Activated CD4-positive, CD25-positive, alpha-beta regulatory T cell treated with anti-CD3 and anti-CD28 coated beads, Interleukin-2, amount 50 U/mL, for 24 hours (primary cell): ENCODE measurements at places on chromosomes 5 and 9.

- ATAC-seq = no peak
Measured at GRCh38 chr9:116152390-116152789, 1.2 kb upstream of the PAPPA start.

DNA sequence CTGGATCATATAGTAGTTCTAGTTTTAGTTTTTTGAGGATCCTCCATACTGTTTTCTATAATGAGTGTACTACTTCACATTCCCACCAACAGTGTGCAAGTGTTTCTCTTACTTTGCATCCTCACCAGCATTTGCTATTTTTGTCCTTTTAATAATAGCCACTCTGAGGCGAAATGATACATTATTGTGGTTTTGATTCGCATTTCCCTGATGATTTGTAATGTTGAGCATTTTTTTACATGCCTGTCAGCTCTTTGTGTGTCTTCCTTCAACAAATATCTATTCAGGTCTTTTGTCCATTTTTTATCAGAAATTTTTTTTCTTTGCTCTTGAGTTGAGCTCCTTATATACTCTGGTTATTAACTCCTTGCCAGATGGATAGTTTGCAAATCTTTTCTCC, 114.0 kb downstream of the ADAMTSL1 start:
- no peak for ATAC-seq

DNA sequence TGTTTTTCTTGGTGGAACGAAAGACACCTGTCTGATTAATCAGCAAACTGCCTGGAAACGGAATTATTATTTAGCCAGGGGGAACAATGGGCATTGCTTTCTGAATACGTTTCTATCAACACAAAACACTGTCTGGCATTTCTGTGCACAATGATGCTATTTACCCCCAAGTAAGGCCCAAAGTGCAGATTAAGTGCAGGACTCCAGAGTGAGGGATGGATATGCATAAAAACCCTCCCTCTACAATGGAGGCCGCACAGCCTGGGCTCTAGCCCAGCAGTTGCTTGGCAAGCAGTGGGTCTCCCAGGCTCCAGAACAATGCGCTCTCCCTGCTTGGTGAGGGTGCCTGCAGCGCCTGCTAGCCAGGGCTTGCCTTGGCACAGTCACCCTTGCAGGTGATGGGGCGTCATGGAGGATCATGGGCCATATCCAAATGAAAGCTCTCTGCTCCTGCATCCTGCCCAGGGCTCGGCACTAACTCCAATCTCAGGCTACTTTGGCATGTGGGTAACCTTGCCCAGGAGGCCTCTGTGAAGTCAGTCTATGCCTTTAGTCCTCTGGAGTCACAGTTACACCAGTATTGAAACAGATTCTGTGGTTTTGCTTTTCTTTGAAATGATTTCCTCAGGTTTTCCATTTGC, 11.5 kb upstream of the SPATA24 start:
- peak; percentile 66 for ATAC-seq

- ATAC-seq = no peak
Measured at GRCh38 chr5:89253666-89254352, 370.8 kb upstream of the MEF2C start.

- ATAC-seq = peak; percentile 60
Measured at GRCh38 chr5:157994906-157995519, 136.1 kb upstream of the CLINT1 start.

GRCh38 chr5:118486647-118487225, 501.6 kb downstream of the DTWD2 start:
- no peak for ATAC-seq

DNA sequence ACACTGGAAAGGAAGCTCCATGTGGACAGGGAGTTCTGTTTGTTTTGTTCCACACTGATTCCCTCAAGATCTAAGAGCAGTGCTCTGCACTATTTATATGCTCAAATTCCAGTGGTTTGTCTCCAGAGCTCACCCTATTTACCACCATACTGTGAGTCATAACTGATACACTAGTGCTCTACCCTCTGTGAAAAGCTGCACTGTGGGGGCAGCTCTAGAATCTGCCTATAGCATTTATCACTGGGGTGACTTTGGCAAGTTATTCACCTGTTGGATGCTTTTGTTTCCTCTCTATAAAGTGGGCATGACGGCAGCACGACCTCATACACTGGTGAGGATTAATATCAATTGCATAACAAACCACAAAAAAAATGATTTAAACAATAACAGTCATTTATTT, 307.8 kb downstream of the NR2F1-AS1 start:
- no peak for ATAC-seq

GRCh38 chr9:126223798-126224531, 102.7 kb upstream of the MVB12B start:
- ATAC-seq = no peak

DNA sequence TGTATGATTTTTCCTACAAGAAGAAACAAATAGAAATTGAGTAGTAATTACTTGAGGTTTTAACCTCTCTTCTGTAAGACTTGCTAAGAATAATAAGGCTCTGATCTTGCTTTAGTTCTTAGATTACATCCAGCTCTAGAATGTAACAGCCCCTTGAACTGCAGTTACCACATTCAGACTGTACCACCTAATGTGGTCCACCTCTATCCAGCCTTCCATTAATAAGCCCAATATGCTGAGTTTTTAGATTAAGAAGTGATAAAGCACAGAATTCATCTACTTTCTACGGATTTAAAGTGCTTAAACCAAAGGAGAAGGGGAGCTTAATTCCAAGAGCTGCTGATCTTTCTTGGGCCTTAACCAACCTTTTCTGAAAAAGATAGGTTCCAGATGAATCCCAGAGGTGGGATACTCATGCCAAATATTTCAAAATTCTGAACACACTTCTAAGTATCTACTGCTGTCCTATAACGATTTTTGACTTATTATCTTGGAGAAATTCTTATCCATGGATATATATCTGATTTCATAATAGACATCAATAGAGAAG, 131.5 kb downstream of the ZNF608 start:
- no peak for ATAC-seq

DNA sequence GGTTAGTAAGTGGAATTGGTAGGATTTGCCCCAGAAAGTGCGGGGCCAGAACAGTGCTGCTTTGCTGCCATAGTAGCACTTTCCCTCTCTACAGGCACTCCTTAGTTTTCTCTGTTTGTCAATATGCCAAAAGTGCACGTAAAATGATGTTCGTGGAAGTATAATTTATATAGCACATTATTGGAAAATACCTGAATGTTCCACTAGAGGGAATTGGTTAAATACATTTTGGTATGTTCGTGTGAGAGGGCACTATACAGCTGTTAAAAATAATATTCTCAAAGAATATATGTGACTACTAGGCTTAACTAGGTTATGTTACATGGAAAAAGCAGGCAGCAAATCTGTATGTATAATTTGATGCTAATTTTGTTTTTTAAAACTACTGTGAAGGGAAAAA, 184.0 kb upstream of the GDNF start:
- no peak for ATAC-seq

- ATAC-seq = no peak
Measured at GRCh38 chr9:137157618-137158415, 12.0 kb downstream of the LRRC26 start.

- ATAC-seq = no peak
Measured at GRCh38 chr9:25254051-25254450, 424.2 kb downstream of the TUSC1 start.

- peak; percentile 56 for ATAC-seq
Measured at GRCh38 chr5:169805937-169806700, 169.0 kb downstream of the DOCK2 start.

DNA sequence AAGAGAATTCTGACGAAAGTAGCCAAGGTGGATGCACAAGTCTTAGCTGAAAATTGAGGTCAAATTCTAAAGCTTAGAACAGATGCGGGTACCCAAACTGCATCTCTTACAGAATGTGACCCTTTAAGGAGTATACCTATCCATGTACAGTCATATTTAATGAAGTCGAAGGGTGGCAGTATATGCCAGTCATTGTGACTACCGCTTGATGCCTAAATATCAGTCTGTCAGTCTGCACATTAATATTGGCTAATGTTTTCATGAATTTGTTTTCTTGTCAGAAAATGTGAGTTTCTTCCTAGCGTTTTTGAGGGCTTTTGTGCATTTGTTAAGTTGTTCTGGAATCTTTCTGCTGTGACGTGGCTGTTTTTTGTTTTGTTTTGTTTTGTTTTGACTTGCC, 264.5 kb upstream of the ELAVL2 start:
- no peak for ATAC-seq

DNA sequence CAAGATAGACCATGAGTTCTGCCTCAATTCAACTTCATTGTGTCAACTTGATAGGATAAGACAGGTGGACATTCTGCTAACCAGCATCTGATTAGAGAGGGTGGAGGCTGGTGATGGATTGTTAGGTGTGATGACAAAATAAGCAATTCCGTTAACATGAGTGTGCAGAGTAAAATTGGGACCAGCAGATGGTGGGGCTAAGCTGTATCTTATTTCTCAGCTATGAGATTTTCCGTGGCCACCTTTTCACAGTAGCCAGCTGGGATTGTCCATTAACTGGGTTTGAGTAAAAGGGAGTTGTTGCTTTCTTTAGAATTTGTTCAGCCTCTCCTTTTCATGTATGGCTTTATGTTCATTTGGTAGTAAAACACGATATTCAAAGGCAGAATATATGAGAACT, 28.8 kb upstream of the TAL2 start:
- no peak for ATAC-seq

DNA sequence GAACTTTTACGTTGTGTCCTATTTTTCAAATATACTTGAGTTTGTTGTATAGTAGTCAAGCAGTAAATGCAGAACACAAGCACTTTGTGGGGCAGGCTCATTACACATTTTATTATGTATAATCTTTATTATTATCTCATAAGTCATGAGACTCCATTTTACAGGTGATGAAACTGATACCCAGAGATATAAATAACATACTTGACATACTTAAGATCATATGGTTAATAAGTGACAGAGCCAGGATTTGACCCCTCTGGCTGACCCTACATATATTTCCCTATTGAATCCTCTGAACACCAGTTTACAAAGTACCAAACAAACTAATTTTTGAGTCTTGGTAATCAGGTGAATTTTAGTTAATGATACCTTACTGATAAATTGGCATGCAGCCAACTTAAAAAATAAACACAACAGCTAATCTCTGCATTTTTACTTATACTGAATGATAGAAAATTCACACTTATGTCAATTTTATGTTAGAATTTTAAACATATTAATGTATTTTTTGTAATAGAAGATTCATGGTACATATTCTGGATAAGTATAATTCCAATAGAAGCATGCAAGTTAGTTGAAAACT, 305.0 kb upstream of the MEF2C start:
- no peak for ATAC-seq

- ATAC-seq = no peak
Measured at GRCh38 chr9:34651321-34651720, 664 bp upstream of the IL11RA start.

DNA sequence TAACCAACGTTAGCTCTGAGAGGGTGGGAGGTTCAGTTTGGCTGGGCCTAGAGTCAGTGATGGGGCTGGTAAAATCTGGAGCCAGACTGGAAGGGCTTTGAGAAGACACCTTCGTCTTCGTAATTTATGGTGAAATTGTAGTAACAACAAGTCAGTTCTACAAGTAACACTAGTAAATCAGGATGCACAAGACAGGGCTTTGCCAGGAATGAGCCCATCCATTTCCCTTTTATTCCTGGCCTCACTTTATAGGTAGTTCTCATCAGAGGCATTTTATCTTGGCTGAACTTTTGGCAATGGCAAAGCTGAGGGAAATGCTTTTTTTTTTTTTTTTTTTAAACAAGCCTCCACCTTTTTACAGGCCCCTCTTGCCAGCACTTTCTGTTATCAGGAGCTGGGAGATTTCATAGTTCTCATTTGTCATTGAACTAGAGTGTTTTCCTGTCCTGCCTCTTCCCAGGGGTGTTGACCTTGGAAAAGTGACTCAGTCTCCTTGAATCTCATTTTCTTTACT, 110.5 kb upstream of the KLF4 start:
- ATAC-seq = no peak

GRCh38 chr9:127520941-127521918, 69.9 kb downstream of the LRSAM1 start:
- no peak for ATAC-seq

- ATAC-seq = no peak
Measured at GRCh38 chr5:153745778-153746395, 255.4 kb downstream of the GRIA1 start.

DNA sequence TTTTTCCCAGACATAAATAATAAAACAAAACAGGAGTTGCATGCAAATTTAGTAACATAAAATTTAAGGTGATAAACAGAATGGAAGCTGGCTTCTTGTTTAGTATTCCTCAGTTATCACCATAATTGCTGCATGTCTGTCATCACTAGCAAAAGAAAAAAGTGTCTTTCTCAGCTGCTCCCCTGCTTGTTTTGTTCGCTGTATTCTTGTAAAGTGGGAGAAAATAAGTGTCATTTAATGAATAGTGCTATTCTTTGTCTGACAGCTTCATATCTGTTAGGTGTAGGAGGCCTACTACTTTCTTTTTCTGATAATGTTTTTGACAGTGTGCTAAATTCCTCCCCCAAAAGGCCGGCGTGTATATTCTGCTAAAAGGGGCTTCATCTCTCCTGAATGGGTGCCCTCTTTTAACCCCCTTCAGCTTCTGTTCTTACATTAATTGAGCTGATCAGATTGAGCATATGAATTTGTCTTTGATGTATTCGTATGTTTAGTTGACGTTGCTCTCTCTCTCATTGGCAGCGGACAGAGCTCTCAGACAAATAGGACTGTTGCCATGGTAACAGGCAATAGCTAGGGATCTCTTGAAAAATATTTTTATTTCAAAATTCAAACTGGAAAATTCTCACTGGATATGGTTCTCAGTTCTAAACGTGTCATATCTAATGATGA, 303.8 kb downstream of the KIAA0825 start:
- no peak for ATAC-seq

GRCh38 chr9:137295238-137295811, 6.7 kb downstream of the NRARP start:
- peak; percentile 87 for ATAC-seq

DNA sequence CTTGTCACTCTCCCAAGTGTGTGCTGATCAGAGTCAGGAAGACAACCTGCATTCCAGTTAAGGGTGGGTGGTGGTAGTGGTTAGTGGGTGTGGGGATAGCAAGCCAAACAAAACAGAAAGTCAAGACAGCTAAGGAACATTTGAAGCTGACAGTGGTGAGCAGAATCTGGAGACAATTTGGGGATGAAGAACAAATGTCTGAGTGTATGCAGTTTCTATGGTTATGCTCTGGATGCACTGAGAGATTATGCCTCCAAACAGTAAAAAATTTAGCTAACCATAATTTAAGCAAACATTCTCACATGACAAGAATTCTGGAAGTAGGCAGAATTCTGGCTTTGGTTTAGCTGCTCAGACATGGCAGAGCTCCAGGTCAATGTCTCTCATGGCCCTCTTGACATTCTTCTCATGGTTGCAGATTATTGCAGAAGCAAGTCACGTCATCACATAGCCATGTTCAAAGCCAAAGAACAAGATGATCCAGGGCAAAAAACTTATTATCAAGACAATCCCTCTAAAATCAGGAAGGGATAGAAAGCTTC, 148.7 kb downstream of the LURAP1L start:
- ATAC-seq = no peak
